Astrocyte of the spinal cord (primary cell): ENCODE measurements at places on chromosomes 1 and 21.

DNA sequence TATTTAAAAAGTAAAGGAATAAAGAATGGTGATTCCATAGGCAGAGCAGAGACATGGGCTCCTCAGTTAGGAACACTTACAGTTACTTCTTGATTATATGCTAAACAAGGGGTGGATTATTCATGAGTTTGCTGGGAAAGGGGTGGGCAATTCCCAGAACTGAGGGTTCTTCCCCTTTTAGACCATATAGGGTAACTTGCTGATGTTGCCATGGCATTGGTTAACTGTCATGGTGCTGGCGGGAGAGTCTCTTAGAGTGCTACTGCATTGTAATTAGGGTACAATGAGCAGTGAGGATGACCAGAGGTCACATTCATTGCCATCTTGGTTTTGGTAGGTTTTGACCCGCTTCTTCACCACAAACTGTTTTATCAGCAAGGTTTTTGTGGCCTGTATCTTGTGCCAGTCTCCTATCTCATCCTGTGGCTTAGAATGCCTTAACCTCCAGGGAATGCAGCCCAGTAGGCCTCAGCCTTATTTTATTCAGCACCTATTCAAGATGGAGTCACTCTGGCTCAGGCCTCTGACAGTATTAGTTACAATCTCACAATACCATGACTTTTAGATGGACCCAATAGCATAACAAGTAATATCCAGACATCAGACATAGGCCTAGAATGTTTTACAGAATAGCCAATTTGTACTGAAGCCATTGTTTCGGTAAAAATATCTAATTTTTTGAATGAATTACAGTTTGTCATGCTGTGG, 106.8 kb downstream of the ZBTB18 start:
- DNase-seq: no peak

DNA sequence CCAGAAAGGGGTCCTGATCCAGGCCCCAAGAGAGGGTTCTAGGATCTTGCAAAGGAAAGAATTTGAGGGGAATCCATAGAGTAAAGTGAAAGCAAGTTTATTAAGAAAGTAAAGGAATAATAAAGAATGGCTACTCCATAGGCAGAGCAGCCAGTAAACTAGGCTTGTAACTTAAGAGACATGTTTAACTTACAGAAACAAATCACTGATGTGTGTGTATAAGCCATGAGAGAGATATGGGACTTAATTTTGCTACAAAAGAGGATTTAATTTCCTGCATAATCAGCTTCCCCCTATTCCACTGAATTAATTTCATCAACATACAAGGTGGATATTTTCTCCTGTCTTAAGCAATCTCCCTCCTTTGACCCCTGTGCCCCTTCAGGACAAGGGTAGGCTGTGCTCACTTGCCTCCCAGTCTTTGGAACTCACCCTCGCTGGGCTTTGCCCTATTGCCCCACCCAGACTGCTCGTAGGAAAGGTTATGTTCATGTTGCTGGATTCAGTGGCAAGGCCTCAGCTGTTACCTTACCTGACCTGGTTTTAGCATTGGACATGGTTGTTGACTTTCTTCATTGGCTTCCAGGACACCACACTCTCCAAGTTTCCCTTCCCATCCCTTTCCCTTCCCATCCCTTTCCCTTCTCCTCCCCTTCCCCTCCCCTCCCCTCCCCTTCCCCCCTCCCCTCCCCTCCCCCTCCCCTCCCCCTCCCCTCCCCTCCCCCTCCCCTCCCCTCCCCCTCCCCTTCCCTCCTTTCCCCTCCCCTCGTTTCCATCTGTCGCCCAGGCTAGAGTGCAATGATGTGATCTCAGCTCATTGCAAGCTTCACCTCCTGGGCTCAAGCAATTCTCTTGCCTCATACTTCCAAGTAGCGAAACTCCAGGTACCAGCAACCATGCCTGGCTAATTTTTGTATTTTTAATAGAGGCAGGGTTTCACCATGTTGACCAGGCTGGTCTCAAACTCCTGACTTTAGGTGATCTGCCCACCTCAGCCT, 44.6 kb downstream of the TBCE start:
- DNase-seq: no peak

- no peak for DNase-seq
Observed at GRCh38 chr1:185912504-185912903, 178.3 kb downstream of the HMCN1 start.

DNA sequence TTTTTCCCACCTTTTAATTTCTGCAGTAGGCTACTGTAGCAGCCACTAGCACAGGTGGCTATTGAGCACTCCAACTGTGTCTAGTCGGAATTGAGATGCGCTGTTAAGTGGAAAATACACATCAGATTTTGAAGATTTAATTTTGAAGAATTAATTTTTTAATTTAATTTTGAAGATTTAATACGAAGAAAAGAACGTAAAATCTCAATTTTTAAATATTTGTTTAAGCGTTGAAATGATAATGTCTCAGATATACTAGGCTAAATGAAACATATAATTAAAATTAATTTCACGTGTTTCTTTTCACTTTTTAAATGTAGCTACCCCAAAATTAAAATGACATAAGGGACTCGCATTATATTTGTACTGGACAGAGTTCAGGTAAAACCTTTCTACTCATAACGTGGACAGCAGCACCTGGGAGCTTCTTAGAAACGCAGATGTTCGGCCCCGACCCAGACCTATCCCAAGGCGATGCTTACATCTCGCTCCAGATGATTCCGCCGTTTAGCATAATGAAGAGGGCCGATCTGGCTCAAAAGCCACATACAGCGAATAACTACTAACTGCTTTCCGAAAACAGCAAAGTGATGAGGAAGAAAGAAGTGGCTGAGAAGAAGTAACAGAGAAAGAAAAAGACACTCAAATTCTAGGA, 717 bp downstream of the CRYZL1 start:
- DNase-seq: no peak

GRCh38 chr1:41663671-41664400, 179.4 kb upstream of the EDN2 start:
- DNase-seq: no peak

GRCh38 chr1:15616373-15617172, 685 bp upstream of the DDI2 start:
- DNase-seq: no peak

DNA sequence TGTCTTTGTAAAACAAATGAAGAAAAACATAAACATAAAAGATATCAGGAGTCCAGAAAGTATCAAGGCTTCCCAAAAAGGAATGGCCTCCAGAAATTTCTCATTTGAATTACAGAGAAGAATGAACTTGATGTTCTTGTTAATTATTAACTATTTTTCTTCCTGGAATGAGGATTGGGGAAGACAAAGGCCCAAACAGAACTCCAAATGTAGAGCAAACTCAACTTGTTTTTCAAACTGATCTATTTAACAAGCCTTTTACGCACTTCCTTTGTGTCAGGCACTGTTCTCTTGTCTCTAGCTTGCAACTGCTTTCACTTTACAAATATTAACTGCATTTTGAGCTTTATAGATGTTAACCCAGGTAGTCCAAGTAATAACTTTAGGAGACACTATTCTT, 45.5 kb downstream of the LAMC2 start:
- no peak for DNase-seq

DNA sequence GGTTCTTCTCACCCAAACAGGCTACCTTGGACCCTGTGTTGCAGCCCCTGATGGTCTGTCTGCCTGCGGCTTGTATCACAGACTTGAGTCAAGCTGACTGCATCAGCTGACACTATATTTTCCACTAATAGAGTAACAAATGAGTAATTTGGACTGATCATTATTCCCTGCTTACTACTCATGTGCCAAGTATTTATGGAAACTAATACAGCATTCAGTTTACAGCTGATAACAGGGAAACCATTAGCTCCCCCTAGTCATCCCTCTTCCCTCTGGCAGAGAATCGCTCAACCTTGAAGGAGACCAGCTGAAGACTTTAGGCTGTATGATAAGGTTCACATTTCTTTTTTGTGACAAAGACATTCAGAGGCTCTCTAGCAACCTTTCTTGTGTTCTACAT, 116.6 kb upstream of the SYT6 start:
- DNase-seq: no peak

GRCh38 chr1:164562511-164562910, 3.5 kb downstream of the PBX1 start:
- DNase-seq: peak; percentile 52

- DNase-seq: no peak
Observed at GRCh38 chr1:29470087-29470787, 233.9 kb downstream of the PTPRU start.

DNA sequence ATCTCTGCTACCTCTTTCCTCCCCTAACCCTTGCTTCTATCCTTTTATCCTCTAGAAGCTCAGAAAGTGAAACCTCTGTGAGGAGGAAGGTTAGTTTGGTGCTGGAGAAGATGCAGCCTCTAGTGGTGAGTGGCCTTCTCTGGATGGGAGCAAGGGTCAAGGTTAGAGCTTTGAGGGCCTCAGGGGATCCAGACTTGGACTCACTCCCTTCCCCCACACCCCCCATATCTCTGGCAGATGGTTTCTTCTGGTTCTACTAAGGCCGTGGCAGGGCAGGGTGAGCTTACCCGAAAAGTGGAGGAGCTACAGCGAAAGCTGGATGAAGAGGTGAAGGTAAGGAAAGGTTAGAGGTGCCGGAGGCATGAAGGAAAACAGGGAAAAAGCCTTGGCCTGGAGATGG, 9.2 kb downstream of the CGN start:
- no peak for DNase-seq

GRCh38 chr21:35394634-35395369, 345.7 kb upstream of the RUNX1 start:
- peak; percentile 66 for DNase-seq

GRCh38 chr1:25034736-25035522, 104.9 kb upstream of the RUNX3 start:
- DNase-seq: no peak

- DNase-seq: no peak
Observed at GRCh38 chr1:19319196-19319595, 7.1 kb downstream of the SLC66A1 start.

DNA sequence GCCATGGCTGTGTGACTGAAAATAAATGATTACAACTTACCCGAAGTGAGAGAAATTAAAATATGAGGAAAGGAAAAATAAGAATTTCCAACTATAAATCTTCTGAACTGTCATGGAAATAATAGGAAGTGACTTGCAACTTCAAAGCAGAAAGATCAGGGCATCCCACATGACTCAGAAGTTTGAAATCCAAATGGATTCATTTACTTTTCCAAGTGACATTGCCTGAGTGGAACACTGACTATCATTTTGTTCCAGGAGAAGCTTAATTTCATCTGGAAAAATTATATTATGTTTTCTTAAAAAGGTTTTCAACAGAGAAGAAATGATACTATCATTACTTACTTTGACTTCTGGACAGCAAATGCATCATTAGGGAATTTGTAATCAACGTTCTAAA, 110.8 kb downstream of the GREM2 start:
- DNase-seq: no peak

DNA sequence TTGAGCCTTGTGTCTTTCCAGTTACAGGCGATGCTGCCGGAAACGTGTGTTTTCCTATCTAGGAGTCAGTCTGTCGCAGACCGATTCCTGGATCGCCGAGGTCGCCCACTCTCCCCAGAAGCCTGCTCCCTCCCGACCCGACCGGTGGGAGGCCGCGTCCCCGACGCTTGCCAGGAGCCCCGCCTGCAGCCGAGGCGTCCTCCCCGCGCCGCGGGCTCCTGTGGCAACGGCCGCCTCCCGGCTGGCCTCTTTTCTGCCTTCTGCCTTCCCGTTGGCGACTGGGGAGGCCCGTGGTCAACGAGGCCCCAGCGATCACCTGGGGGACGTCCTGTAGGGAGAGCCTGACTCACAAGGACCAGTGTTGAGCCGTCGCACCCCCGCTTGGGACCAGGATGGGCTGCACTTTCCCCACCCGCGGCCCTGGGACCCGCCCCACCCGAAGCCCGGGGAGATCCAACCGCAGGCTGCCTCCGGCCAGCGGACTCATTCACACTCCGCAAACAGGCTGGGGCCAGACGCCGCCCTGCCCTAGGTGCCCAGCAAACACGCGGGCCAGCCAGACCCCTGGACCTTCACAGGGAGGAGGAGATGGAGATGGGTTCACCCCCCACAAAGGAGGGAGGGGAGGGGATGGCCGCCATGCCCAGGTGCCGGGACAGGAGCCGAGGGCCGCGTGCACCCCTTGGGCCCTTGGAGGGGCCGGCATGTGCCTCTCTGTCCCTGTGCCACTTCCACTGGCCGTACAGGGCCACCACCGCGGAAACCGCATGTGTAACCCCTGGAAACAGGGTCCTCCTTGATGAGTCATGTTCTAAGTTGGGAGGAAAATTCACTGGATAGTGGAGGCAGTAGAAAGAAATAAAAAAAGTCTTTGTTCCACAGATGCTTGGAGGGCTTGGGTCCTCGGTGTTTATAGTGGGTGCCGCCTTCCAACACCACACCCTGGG, 7.2 kb upstream of the COL6A1 start:
- DNase-seq: peak; percentile 89

GRCh38 chr21:42081931-42082381, 10.8 kb downstream of the UMODL1 start:
- DNase-seq: peak; percentile 63

DNA sequence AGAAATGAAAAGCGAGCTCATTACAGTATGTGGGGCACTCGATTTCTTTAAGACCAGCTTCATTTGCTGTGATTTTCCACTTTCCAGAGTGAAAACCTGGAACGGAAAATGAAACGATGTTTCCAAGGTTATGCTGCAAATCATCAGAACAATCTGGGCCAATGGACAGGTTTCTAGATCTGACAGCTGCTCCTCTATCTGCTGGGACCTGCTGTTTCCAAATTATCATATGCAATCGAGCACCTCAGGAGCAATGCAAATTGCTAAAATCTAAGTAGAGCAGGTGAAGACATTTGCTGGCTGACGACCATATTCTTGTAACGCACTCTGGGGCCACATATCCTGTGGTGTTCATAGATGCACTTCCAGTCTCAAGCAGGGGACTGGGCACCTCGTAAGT, 39.7 kb upstream of the TIAM1 start:
- no peak for DNase-seq

DNA sequence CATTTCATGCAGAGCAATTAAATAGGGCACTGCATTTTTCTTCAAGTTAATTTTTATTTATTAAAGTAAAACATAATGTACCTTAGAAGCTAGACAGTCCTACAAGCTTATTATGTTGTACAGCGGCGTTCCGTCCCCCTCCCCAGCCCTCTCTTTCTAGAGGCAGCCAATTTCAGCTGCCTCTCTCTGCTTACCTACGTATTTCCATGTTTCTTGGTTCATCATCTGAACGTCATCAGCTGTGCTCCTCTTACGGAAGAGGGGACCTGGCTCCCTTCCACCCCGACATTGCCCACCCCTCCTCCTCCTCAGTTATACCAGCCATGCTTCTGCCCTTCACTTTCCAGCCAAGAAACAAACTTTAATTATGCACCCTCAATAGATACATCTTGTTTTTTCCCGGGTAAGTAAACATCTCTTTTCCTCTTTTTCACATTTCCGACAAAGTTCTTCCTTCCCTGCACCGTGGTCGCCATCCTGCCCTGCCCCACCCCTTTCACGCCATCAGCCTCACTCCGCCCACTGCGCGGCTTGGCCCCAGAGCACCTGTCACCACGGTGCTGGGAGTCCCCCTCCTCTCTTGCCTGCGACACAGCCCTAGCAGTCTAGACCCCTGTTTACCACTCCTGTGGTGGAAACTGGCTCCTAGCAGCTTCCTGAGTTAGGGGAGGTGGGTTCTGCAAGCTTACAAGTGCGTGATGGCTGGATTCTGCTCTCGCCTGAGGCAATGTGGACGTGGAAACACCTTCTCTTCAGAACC, 57.9 kb downstream of the SLC37A1 start:
- no peak for DNase-seq

GRCh38 chr1:5690291-5690690, 301.9 kb downstream of the NPHP4 start:
- DNase-seq: no peak
